Stimulated activated CD4-positive, alpha-beta T cell treated with anti-CD3 and anti-CD28 coated beads, TNF-alpha, amount 100 ng/mL, for 4 hours (primary cell): ENCODE measurements at places on chromosomes 6 and 20.

DNA sequence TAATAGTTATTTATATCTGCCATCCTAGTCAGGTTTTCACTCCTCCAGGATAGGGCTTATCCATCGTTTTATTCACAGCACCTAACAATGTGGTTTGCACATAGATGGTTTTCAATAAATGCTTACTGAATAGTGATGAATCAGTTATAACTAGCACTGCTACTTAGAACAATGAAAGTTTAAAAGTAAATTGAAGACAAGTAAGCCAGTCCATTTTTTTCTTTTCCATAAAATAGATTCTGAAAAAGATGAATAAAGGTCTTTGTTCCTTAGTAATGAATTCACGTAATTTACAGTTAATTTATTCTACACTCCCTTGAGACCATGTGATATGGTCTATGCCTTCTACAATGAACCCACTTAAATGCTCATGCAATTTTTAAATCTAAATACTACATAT lies 212.5 kb downstream of the RNGTT start:
- DNase-seq = no peak

GRCh38 chr6:3849681-3850450 lies 693 bp downstream of the FAM50B start:
- DNase-seq = no peak

GRCh38 chr6:13978102-13978640 lies 53.4 kb downstream of the RNF182 start:
- no peak for DNase-seq

DNA sequence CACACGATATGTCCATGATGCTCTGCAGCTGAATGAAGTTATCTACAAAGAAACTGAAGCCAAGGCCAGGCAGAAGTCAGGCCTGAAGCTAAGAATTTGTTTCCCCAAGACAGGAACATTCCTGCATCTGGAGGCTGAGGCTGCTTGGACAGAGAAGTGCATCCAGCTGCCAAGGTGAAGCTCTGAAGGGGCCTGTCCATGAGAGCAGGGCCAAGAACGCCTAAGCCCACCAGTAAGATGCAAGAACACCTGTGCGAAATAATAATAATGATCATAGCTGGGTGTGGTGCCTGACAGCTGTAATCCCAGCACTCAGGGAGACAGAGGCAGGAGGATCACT lies 37.7 kb upstream of the B4GALT5 start:
- DNase-seq = no peak

- no peak for DNase-seq
Measured at GRCh38 chr6:9292975-9293374, 857.6 kb upstream of the SLC35B3 start.

- no peak for DNase-seq
Measured at GRCh38 chr6:100126790-100127484, 132.9 kb upstream of the MCHR2 start.

DNA sequence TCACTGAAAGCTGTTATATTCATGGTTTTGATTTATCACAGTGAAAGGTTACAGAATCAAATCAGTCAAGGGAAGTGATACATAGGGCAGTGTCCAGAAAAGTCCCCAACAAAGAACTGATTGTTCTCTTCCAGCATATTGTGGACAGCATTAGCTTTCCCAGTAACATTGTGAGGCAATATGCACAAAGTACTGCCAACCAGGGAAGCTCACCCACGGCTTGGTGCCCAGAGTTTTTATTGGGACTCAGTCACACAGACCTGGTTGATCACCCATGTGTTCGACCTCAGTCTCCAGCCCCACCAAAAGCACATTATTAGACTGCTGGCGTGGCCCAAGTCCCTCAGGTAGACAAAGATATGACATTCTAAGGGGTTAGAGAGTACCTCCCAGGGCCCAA lies 76.0 kb downstream of the LCA5 start:
- DNase-seq = no peak

DNA sequence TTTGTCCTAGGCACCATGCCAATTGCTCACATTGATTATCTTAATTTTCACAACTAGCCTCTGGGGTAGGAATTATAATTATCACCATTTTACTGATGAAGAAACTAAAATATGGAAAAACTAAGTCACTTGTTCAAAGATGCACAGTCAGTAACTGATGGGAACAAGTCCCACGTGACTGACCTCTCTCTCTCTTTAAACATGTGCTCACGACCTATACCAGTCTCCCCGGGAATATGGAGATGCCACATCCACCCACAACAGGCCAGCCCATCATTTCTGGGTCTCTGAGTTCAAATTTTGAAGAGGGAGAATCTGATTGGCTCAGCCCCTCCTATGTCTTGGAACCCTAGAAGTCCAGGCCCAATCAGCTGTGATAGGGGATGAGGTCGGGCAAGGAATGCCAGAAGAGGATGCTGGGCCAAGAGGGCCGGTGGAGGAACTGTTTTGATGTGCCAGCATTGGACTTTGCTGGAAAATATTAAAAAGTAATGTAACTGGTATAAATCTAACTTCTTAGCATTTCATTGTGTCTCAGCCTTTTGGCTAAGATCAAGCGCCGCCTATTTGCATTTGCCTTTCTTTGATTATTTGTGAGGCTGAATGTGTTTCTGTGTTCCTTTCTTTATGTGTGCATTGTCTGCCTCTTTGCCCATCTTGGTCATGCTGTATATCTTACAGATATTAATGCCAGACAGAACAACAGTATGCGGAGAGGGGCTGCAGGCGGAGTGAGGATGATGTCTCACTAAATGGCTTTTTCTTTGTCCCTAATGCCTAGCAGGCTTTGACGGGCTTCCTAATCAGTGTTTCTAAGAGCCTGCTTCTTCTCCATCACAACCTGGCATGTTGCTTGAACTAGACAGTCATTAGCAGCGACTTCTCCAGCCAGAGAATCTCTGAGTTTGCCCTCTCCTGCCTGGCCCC lies 126.6 kb downstream of the VEGFA start:
- no peak for DNase-seq

DNA sequence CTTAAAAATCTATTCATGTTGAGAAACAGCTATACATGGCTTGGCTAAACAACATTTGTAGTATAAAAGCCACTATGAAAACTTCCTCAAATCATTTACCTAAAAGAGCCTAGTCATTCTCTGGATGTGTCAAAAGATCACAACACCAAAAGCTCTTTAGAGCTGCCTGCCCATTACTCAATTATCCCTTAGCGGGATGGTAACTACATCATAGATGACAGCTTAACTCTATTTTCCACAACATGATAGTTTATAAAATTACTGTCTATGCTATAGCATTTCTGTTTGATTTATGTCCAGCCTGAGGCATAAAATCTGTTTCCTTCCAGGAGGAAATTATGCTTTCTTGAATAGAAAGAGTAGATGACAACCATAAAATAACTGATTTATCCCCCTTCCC lies 777.6 kb upstream of the HS3ST5 start:
- no peak for DNase-seq
